RPMI7951 (cell line): ENCODE measurements at places on chromosomes 3 and 15. TPM values are rescaled to one million over a fixed set of nuclear protein-coding genes. Genes with fewer than 3 reads are reported as not detected.

The CLEC3B gene
- total RNA-seq: 1.7 and 2.4 TPM in 2 replicates

The CLPX gene
- 24.9 and 26.9 TPM in 2 replicates for total RNA-seq

The CEP97 gene
- 29.8 and 29.9 TPM in 2 replicates for total RNA-seq

The GXYLT2 gene
- total RNA-seq: 64.6 and 66.1 TPM in 2 replicates

The KNG1 gene
- total RNA-seq: not detected in 2 replicates

The AADACL2 gene
- total RNA-seq: not detected in 2 replicates

- no peak for DNase-seq
Measured at GRCh38 chr3:95394286-95394685, 1331.4 kb downstream of the NSUN3 start.

GRCh38 chr3:63240381-63240902, 37.7 kb upstream of the SYNPR start:
- no peak for DNase-seq

- DNase-seq: no peak
Measured at GRCh38 chr3:13123013-13123654, 49.9 kb upstream of the IQSEC1 start.

DNA sequence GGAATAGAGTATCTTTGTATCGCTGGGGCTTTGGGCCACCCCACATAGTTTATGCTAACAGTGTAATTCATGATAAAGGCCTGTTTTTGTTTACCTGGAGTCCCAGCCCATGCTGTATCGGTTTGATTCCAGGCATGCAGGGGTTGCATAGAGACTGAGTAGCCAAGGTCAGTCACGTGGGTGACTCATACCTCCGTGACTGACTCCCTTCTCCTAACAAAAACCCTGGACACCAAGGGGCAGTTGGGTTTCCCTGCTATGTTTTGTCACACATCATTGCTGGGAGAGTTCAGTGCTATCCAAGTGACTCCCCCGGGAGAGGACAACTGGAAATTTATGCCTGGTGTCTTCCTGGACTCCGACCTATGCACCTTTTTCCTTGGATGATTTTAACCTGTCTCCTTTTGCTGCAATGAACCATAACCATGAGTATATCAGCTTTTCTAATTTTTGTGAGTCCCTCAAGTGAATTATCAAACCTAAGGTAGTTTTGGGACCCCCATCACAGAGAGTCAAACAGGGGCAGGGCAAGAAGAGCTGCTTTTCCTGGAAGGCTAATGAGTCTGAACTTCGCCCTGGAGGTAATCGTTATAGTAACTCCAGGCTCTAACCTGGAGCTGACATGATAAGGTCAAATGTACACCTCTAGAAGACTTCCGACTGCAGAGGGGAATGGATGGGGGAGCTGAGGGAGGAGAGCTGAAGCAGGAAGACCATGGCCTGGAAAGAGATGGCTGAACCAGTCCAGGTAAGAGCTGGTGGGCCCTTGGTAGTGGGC, 57.0 kb downstream of the SRGAP3 start:
- DNase-seq: no peak

GRCh38 chr3:129624347-129625071, 18.0 kb upstream of the PLXND1 start:
- no peak for DNase-seq

- DNase-seq: no peak
Measured at GRCh38 chr3:2082871-2083480, 15.7 kb upstream of the CNTN4 start.

DNA sequence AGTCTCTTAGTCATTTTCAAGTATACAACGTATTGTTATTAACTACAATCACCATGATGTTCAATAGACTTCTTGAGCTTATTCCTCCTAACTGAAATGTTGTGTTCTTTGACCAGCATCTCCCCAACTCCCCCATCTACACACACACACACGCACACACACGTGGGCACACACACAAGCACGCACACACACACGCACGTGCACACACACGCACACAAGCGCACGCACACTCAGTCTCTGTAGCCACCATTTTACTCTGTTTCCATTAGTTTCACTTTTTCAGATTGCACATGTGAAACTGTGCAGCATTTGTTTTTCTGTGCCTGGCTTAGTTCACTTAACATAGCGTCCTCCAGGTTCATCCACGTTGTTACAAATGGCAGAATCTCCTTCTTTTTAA, 247.0 kb downstream of the XXYLT1 start:
- no peak for DNase-seq

DNA sequence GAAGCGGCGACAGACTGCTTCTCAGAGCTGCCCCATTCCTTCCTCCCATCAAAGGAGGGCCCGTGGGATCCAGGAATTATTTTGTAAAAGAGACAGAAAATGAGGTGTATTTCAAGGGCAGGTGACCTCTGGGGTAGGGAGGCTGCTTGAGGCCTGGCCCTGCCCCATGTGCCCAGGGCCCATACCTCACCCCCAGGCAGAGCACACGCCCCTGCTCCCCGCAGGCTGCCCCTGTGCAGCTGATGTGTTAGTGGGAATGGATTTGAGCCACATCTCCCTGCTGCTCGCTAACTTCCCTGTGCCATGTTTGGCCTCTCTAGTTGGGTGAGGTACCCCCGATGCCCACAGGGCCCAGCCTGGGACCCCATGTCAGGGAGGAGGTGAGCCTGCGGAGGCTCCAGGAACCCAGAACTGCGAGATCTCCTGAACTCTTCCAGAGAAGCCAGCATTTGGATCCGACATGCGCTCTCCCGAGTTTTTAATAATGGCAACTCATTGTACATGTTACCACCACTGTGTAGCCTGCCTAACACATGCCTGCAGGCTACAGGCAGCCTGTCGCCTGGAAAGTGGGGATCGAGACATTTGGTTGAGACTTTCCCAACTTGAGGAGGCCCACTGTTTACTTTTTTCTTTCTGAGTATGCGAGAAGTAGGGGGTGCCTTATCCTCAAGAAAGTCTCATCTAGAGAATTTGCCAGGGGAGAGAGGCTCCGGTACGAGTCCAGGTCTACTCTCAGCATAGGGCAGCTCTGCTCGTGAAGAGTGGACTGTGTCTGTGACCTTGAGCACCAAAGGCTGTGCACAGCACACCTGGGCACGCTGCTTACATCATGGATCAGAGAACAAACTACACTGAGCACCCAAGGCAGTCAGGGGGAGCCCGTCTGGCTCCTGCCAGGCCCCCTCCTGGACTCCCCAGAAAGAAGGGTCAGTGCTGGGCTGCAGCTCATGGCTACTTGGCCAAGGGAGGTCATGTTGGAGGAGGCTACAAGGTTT, 36.1 kb downstream of the PCSK6 start:
- no peak for DNase-seq

DNA sequence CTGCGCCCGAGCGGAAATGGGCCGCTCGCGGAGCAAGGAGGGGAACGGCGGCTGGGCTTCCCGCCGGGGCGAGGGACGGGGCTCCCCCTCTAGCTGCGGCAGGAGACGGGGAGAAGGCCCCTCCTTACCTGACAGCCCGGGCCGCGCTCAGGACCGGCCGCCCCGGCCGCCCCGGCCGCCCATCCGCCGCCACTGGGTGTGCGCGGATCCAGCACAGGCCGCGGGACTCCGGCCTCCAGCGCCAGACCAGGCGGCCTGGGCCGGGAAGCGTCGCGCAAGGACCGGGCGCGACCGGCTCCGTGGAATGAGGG, 296 bp downstream of the TPRA1 start:
- no peak for DNase-seq

GRCh38 chr3:180679178-180680096, at the start of gene CCDC39:
TSS of gene CCDC39 (minus strand) at chr3:180679489. CDS start at chr3:180679380, 109 bp downstream.
- DNase-seq: peak; percentile 55

GRCh38 chr3:132029182-132029902, 5.5 kb downstream of the CPNE4 start:
- DNase-seq: peak; percentile 74

GRCh38 chr3:159586571-159587202, 401.9 kb upstream of the IL12A start:
- DNase-seq: peak; percentile 63

GRCh38 chr3:3603351-3603750, 195.9 kb upstream of the LRRN1 start:
- peak; percentile 42 for DNase-seq

DNA sequence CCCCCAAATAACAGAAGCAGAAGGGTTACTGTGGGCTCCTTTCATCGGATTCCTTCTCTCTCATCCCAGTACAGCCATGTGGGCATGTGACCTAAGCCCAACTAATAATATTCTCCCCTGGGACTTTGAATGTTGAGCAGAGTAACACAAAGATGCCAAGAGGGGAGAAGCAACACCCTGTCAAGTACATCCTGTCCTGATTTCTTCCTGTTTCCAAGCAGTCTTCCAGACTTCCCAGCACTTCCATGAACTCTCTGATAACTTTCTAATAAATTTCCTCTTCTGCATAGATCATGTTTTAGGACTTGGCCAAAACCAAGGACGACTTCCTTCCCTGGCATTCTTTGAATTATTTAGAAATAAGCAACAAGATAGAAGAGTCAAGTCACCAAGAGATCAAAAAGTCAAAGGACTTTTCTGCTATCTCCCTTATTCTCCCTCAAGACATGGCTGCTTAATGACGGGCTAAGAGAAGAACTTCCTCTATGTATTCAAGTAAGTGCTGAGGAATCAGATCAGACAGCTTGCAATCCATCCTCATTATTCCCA, 37.9 kb downstream of the CRYGS start:
- no peak for DNase-seq
